Activated CD8-positive, alpha-beta memory T cell treated with anti-CD3 and anti-CD28 coated beads for 24 hours (primary cell): ENCODE measurements at places on chromosomes 3 and 15.

- DNase-seq = no peak
Observed at GRCh38 chr3:81302045-81302444, 459.4 kb downstream of the GBE1 start.

- DNase-seq = no peak
Observed at GRCh38 chr3:40655551-40655950, 130.8 kb downstream of the ZNF621 start.

DNA sequence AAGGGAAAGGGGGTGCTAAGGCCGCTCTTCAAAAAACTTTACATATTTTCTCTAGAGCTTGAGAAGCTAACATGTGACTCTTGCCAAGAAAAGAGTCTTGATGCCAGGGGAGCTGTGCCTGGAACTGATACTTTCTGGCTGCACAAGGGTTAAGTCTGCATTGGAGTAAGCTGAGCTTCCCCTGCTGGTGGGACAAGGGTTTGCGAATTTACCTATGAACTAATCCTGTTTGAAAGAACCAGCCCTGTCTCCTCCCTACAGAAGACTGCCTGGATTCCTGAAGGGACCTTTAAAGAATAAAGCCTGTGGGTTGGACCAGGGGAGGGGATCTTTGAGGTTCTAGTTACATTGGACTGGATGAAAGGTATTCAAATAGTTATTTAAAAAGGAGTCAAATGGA is 58.3 kb upstream of the EPHA3 start:
- DNase-seq = no peak

DNA sequence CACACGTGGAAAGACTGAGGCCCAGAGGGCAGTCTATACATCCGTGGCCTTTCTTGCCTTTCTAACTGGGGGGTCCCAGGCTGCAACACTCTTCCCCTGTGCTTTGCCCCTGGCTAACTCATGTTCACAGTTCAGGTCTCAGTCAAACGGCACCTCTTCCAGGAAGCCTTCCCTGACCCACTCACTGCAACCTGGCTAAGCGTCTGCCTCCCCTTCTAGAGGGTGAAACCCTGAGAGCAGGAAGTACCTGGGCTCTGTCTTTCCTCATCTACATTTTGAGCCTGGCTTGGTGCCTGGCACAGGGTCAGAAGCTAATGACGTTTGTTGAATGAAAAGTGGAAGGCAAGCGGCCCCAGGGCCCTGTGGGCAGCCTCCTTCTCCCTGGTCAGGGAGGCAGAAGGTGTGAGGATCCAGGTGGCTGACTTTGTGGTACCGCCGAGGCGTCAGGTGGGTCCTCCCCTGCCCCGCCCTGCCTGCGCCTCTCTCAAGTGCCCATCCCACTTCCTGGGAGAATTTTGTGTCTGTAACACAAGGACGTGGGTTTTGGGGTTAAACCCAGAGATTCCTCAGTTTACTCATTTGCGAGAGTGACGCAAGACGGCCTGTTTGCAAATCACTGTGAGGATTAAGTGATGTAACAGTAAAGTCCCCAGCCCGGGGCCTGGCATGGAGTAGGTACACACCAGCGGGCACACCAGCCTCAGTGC is 32.1 kb downstream of the DNASE1L3 start:
- DNase-seq = no peak

DNA sequence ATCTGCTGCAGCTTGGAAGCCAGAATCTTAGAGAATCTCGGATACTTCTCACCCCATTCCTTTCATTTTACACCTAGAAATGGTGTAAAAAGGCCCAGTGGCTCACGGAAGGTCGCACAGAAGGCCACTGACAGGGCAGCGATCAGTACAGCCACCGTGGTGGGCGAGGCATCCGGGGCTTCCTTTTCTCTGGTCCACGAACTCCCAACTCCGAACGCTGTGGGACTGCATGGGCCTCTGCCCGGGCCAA is 36.3 kb upstream of the POLG start:
- no peak for DNase-seq
